ENCODE measurements at places on chromosomes 1 and 21. TPM values are rescaled to one million over a fixed set of nuclear protein-coding genes. Genes with fewer than 3 reads are reported as not detected.

Gene TMEM9
- total RNA-seq = 55.3 TPM

- no peak for DNase-seq
These were observed 711.1 kb upstream of the CHRM3 start for GRCh38 chr1:238675221-238675620.

DNA sequence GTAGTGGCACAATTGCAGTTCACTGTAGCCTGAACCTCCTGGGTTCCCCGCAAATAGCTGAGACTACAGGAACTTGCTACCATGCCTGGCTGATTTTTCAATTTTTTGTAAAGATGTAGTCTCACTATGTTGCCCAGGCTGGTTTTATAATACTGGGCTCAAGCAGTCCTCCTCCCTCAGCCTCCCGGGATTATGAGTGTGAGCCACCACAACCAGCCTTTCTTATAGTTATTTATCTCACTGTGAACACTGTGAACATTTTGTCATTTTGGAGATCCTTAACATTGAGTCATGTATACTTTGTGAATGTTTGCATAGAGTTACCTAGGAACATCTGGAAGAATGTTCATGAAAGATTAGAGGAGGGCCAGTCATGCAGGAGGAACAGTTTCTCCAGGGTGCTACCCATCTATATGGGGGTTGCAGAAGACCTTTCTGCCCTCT lies 127.1 kb upstream of the CACYBP start:
- DNase-seq = no peak

Gene ADAM15
- total RNA-seq = 152 TPM

GRCh38 chr1:186735463-186735862 lies 55.2 kb upstream of the PTGS2 start:
- DNase-seq = no peak

DNA sequence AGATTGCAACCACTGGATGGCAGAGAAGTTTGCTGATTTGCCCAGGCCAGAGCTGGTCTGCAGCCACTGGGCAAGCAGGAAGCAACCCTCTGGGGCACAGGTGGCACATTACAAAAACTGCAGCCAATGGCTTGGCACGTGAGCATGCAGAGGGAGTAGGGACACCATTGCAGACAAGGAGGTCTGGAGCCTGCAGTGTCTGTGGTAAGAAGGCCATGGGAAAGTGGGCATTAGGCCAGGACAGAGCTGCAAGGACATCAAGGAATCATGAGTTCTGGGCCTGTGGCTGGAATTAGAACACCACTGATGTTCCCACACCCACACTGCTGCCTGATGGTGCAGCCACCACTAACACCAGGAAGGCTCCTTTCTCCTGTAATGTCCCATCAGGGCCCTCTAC lies 113.0 kb downstream of the TSEN15 start:
- no peak for DNase-seq

Gene LIN28A
- not detected for total RNA-seq

DNA sequence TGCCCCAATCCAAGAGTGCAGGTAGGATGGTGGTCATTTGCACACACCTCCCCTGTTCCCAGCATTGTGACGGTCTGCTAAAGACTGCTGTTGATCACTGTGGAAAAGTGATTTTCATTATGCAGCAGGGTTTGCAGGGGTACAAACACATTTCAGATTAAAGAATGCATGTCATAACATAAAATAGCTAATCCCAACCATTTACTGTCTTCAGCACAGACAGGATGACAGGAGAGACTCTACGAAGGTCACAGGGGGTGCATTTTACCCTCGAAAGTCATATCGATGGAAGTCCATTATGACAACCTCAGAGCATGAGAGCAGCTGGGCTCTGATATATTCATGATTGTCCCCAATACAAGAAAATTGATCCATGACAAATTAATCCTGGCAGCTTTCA lies 302.6 kb downstream of the AJAP1 start:
- no peak for DNase-seq

GRCh38 chr1:243713470-243714186 lies 136.4 kb downstream of the AKT3 start:
- no peak for DNase-seq

DNA sequence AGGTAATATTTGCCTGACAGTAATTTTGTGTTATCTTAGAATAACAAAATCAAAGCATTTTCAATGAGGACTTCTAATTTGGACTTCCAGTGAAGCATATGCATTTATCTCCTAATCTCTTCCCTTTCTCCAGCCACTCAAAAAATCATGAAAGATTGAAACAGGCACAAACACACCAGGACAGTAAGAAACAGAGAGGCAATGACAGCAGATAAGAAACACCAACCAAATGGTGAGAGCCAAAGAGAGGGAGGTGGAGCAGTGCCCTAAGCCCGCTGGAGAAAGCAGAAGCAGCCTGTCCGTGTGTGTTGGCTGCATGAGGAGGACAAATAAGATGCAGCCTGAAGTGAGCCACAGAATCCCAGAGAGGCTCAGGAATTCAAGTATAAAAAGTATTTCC lies 39.0 kb downstream of the SLC44A3 start:
- DNase-seq = no peak

- no peak for DNase-seq
These were observed 600.5 kb downstream of the LTN1 start for GRCh38 chr21:28391938-28392849.

GRCh38 chr1:53398091-53398490 lies 61.1 kb upstream of the DMRTB1 start:
- no peak for DNase-seq

DNA sequence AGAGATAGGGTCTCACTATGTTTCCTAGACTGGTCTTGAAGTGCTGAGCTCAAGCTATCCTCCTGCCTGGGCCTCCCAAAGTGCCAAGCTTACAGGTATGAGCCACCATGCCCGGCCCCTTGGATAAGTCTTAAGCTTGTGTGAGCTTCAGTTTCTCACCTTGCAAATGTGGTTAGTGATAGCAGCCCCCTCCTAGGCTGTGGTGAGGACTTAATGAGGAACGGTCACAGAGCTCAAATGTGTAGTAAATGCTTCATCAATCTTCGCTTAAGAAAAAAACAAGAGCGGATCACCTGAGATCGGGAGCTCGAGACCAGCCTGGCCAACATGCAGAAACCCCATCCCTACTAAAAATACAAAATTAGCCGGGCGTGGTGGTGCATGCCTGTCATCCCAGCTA lies 3.0 kb downstream of the CNR2 start:
- no peak for DNase-seq

Gene ADGRL4
- 31.7 TPM for total RNA-seq

DNA sequence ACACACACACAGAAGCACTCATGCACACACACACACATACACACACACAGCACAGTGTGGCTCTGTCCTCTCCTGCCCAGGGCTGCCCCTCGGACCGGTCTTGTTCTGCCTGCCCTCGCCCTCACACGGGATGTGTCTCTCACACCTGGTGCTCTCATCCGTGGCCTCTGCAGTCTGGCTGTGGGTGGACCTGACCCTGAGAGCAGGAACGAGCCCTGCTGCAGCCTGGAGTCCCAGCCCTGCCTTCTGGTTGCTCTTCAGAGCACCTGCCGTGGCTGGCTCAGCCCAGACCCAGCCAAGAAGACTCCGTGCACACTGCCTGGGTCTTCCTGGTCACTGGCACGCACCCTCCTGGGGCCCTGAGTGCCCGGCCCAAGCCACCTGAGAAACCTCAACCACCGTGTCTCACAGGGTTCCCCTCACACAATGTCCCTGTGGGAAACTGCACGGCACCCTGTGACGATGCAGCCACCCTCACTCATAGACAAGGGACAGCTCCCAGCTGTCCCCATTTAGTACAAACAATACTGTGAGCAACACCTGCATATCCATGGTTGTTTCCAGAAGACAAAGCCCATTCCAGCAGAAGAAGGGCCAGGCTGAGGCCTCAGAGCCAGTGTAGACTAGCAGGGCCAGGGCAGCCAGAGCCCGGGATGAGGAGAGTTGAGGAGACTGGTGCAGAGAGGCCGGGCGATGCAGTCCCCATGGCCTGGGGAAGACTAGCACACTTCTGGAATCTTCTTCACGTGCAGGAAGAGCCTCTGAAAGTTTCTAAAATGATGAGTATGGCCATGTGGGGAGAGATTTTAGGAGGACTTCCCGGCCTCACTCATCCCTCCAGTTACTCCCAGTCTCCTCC lies 234.0 kb downstream of the NPHP4 start:
- no peak for DNase-seq

DNA sequence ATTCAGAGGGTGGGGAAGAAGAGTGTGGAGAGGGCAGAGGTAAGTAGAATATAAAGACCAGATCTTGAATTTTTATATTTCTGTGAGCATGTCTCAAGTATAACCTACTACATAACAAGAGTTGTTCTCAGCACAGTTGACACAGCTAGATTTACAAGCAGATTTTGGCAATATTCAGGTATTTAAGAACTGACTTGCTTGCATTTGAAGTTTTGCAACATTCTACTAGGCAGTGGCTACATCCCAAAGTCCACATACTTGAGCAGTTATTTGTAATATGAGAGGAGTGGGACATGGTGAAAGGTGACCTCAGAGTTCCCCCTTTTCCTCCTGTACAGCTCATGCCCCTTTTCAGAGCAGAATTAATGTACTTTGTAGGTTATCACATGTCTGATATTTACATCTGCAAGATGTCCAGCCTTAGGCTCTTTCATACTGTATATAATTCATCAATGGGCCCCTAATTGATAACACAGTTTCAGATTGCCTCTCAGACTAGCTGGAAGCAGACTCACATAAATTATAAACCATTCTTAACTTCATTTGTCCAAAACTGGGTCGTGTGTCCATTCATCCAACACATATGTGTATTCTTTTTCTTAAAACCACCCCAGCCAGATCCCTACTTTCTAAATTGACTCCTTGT lies 136.7 kb upstream of the RAVER2 start:
- no peak for DNase-seq

DNA sequence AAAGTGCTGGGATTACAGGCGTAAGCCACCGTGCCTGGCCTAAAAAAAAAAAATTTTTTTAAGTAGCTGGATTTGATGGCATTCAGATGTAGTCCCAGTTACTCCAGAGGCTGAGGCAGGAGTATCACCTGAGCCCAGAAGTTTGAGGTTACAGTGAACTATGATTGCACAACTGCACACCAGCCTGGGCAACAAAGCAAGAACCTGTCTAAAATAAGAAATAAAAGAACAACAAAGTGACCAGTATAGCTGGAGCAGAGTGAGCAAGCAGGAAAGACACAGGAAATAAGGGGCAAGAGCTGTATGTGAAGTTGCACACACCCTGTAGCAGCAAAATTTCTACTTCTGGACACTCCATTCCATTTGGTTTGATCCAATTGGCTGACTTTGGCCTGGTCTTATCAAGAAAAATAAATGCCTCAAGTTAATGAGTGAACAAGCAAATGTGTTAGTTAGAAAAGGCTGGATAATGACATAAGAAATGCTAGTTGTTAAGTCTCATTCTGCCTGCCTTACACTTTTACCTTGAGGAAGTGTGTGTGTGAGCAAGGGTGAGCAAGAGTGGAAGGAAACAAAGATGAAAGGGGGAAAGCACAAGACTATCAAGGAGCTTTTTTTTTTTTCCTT lies 7.9 kb downstream of the ATP5IF1 start:
- DNase-seq = no peak

DNA sequence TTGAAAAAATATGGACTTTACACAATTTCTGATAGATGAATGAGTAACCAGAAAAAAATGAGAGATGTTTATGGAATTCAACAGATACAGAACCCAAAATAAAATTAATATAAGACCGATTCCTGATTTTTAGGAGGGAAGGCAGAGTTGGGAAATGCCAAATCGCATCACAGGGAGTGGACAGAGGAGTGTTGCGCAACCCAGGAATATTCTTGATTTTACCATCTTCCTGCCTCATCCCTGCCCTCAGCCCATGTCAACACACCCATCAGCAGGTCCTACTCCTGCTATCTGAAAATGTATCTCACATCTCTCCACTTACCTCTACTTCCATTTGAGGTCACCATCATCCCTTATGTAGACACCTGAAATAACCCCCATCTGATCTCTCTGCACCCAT lies 221.0 kb downstream of the DSCAM start:
- DNase-seq = no peak

Gene AKR7A3
- total RNA-seq = 1.8 TPM

DNA sequence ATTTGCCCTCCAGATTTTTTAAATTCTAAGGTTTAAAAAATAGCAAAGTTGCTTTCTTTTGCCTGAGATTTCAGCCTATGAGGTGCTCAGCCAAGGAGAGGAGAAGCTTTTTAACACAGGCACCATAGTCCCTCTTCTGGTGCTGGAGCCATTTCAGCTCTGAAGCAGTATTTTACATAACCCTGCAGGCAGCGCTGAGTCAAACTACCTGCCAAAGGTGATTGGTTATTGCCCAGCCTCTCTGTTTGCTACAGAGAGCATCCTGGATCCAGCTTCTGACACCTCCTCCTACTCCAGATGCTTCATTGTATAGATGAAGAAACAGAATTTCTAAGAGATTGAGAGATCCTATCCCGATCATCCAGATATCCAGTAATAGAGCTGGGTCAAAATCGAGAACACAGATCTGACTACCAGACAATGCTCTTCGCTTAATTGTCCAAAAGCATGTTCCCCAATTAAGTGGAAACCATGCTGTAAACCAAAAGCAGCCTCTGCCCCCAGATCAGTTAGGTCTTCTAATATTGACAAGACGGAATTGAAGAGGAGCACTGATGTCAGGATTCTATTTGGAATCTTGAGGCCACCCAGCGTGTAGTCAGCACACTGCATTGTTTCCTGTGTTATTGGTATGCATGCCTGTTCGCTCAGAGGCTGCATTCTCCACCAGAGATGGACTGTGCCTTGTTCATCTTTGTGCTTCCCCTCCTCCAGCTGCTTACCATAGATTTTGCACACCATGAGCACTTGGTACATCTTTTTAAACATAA lies 22.1 kb downstream of the RGS8 start:
- DNase-seq = no peak

Gene IFI6
- total RNA-seq = 14.3 TPM

DNA sequence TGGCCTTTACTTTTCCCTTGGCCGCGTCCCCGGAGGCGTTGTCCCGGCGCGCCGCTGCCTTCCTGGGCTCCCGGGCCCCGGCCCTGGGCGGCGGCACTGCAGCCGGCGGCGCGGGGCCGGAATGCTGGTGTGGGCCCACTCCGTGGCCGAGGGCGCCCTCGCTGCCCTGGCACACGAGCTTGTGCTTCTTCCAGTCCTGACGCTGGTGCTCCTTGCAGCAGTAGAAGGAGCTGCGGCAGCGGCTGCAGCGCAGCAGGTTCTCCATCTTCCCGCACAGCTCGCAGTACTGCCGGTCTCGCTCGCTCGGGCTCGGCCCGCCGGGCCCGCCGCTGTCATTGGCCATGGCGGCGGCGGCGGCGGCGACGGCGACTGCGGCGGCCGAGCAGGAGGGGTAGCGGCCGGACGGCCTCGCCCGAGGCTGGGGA lies 529 bp downstream of the EGLN1 start:
- no peak for DNase-seq

Gene FAM151A
- total RNA-seq = not detected

GRCh38 chr1:233094691-233095090 lies 144.3 kb downstream of the NTPCR start:
- DNase-seq = no peak

DNA sequence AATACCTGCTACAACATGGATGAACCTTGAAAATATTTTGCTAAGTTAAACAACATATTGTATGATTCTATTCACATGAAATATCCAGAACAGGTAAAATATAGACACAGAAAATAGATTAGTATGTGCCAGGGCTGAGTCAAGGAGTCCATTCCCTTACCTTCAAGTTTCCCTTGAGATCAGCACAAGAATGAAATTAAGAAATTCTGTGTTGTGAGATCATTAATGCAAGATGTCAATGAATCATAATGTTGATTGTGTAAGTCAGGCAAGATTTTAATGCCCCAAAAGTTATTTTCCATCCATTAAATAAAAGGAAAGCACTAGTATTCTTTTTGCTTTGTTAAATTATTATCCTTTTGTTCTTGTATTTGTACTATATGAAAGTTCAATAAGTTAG lies 139.4 kb downstream of the MRPL39 start:
- no peak for DNase-seq
